Fibroblast of pulmonary artery (primary cell): ENCODE measurements at places on chromosomes 1 and 21.

GRCh38 chr21:38491536-38491935 is 6.7 kb downstream of the ERG start:
- DNase-seq: no peak

GRCh38 chr1:35164893-35165292 is 28.1 kb downstream of the SFPQ start:
- DNase-seq: no peak

DNA sequence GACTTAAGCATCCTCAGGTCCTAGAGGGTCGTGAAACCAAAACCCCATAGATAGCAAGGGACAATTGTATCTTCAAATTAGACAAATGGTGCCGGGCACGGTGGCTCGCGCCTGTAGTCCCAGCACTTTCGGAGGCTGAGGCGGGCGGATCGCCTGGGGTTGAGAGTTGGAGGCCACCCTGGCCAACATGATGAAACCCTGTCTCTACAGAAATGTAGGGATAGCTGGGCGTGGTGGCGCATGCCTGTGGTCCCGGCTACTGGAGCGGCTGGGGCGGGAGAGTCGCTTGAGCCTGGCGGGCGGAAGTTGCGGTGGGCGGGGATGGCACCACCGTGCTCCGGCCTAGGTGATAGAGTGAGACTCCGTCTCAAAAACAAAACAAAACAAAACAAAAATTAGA is 780.6 kb downstream of the BRINP3 start:
- DNase-seq: no peak

GRCh38 chr1:36170643-36171412 is 14.9 kb downstream of the MAP7D1 start:
- no peak for DNase-seq

- DNase-seq: no peak
Measured at GRCh38 chr1:1677718-1678580, 14.6 kb downstream of the SLC35E2B start.

GRCh38 chr21:38680401-38680800 is 125.3 kb upstream of the ETS2 start:
- DNase-seq: no peak
